Epithelial cell of esophagus (primary cell): ENCODE measurements at places on chromosomes 2 and 18.
A peak's percentile ranks its signal among the peaks of the same experiment; 100 is the strongest.

DNA sequence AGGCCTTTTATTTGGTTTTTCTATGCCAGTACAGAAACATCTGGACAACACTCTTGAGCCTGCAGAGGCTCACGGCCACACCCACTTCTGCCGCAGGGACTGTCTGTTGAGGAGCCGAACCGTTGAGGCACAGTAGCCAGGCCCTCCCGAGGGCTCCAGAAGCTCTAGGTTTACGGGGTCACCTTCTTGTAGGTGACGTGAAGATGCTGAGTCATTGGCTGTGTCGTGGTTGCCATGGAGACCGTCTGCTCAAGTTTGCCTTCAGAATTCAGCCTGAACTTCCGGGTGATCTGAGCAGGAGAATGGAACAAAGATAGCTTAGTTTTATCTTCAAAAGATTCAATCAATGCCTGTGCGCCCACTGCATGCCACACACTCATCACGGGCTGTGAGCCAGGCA, 25.9 kb downstream of the BOK start:
- DNase-seq, result peak; percentile 39

DNA sequence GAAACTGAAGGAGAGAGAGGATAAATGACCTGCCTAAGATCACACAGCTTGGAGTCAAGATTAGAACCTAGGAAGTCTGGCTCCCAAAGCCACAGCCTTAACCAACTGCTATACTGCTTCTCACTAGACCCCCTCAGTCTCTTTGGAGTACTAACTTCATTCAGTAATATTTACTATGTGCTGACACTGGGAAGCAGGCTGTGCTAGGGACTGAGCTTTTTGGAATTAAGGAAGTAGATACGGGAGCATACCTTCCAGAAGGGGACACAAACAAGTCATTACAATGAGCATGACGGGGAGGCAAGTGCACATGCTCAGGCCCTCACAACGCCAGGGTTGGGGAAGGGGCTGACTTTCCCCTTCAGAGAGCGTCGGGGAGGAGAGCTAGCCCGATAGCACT, 97.7 kb downstream of the INO80D start:
- no peak for DNase-seq

DNA sequence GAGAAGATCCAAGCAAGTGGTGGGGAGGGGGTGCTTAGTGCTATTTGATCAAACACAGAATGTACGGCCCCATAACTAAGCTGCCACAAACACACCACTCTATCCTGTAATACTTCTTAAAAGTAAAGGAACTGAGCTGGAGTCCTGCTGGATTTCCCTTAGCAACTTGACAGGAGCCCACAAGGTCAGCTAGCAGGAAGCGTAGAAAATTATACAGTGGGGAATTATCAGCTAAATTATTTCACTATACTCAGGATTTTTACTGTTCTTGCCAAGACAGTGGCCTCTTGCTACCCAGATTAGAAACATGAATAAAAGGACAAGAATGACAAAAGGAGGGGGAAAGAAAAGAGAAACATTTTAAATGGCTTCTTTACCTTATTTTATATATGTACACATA, 217.1 kb downstream of the ZNF521 start:
- DNase-seq, result no peak

- DNase-seq, result no peak
Observed at GRCh38 chr2:26533661-26534060, 55.7 kb upstream of the OTOF start.

GRCh38 chr18:56973487-56973886, 173.4 kb upstream of the BOD1L2 start:
- DNase-seq, result no peak

- no peak for DNase-seq
Observed at GRCh38 chr18:32891130-32891529, 118.3 kb upstream of the KLHL14 start.

GRCh38 chr2:207847098-207847806, 77.5 kb upstream of the FZD5 start:
- DNase-seq, result no peak

DNA sequence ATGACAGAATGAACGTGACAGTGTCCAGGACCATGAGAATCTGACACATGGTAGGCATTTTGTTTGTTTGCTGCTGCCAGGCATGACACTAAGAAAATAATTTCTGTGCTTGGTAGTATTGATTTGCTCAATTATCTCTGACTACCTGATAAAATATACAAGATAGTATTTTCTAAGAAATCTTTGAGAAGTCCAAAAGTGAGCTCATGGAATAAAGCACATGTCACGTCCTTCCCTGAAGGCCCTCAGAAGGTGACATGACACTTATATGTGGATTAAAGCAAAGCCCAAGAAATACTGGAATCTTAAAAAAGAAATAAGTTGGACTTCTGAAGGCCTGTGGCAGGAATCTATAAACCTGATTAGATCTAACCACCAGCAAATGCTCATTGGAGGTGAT, 3.8 kb upstream of the TTN start:
- no peak for DNase-seq

GRCh38 chr2:3986530-3987258, 283.3 kb downstream of the DCDC2C start:
- DNase-seq, result no peak

GRCh38 chr18:69349912-69350597, 50.6 kb upstream of the DOK6 start:
- peak; percentile 2 for DNase-seq

GRCh38 chr18:14970027-14970426, 222.1 kb downstream of the ANKRD30B start:
- DNase-seq, result no peak

- DNase-seq, result peak; percentile 35
Observed at GRCh38 chr2:71466301-71467179, 13.2 kb downstream of the DYSF start.

DNA sequence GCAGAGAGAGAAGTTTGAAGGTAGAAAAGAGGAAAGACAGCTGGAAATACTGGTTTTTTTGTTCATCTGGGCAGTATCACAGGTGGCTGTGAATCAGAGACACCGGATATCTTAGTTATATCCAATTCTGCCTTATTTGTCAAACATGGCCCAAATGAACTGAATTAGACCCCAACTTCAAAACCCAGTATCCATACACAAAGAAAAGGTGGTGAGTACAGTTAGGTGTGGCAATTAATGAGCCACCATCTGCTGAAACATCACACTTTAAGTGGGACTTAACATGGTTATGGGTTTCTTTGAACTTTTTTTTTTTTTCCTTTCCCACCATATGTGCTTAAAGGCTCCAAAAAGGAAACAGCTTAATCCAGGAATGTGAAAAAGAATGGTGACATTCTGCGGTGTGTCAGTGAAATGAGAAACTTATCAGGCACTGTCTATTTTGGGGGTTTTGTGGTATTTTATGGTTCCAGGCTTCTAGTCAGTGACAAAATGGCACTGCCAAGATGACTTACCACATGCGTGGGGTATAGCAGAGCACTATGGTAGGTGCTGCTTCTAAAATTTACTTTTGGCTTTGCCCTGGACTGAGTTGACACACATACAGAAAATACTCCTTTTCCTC, 5.0 kb upstream of the TMEM178A start:
- DNase-seq, result peak; percentile 49

- peak; percentile 55 for DNase-seq
Observed at GRCh38 chr2:27085673-27086089, 891 bp upstream of the KHK start.

DNA sequence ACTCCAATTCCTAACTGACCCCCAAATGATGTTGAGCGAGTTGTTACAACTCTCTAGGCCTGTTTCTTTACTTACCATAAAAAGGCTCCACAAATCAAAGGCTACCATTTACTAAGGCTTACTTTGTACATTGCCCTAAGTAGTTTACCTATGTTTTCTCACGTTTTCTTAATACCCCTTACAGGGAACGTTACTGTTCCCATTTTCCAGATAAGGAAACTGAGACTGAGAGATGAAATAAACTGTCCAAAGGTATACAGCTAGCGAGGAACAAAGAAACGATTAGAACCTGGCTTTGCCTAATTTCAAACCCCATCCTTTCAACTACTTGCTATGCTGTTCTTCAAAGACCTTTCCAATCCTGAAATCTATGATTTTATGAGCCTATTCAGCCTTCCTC, 74.8 kb upstream of the SPTBN1 start:
- no peak for DNase-seq

GRCh38 chr2:230868161-230868946, 3.6 kb downstream of the ITM2C start:
- DNase-seq, result no peak

GRCh38 chr18:46373131-46373530, 268.9 kb downstream of the HAUS1 start:
- no peak for DNase-seq

DNA sequence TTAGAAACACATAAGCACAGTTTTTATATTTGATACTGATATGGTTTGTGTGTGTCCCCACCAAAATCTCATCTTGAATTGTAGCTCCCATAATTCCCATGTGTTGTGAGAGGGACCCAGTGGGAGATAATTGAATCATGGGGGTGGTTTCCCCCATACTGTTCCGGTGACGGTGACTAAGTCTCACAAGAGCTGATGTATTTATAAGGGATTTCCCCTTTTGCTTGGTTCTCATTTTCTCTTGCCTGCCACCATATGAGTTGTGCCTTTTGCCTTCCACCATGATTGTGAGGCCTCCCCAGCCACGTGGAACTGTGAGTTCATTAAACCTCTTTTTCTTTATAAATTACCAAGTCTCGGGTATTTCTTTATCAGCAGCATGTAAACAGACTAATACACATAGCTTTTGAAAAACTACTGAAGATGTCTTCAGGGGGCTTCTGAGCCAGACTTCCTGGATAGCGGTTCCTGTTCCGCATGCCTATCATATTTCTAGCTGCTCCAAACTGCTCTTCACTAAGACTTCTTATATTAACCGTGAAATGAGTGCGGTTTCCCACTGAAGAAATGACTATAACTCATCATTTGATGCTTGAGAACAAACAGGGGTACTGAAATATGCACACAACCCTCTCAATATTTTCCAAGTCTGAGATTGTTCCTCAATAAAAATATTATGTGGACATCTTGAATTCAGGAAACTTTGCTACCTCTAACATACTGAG, 75.8 kb downstream of the SPHKAP start:
- no peak for DNase-seq

- no peak for DNase-seq
Observed at GRCh38 chr2:176664478-176664877, 395.2 kb downstream of the MTX2 start.

GRCh38 chr2:211458974-211459373, 902.6 kb downstream of the CPS1 start:
- DNase-seq, result no peak

GRCh38 chr2:64656379-64656778, 2.7 kb upstream of the SERTAD2 start:
- no peak for DNase-seq

- DNase-seq, result no peak
Observed at GRCh38 chr2:46435353-46435752, 44.0 kb upstream of the TMEM247 start.

- peak; percentile 96 for DNase-seq
Observed at GRCh38 chr2:105455488-105456003, 56.7 kb upstream of the FHL2 start.

DNA sequence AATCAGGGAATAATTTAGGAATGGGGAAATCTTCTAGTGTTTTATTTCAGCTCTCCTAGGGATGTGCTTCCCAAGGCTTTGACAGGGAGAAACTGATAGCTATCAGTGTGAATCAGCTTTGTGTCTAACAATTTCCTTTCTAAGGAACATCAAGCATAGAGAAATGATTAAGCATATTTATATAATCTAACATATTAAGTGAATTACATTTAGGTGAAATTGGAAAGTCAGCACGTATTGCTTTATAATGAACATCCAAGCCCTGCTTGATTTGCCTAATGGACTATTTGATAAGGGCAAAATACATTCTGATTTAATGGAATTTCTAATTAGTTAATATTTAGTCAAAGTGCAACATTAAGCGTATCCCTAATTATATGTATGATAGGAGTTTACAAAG, 19.5 kb upstream of the TSPYL6 start:
- no peak for DNase-seq

DNA sequence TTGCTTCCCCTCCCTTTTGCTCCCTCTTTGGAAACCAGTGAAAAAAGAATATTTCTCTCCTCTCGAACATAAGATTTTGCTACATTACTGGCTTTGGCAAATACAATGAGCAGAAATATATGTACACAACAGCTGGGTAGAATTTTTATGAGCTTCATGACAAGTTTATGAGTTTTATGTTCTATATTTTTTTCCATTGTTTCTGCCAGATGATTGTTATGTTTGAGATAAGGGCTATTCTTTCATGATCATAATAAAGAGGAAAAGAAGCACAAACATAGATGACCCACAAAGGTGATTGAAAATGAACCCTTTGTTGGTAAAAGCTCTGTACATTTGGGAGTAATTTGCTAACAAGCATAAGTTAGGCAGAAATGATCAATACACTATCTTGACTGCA, 14.8 kb upstream of the TFPI start:
- no peak for DNase-seq

GRCh38 chr18:6236258-6236657, 178.5 kb downstream of the L3MBTL4 start:
- no peak for DNase-seq

DNA sequence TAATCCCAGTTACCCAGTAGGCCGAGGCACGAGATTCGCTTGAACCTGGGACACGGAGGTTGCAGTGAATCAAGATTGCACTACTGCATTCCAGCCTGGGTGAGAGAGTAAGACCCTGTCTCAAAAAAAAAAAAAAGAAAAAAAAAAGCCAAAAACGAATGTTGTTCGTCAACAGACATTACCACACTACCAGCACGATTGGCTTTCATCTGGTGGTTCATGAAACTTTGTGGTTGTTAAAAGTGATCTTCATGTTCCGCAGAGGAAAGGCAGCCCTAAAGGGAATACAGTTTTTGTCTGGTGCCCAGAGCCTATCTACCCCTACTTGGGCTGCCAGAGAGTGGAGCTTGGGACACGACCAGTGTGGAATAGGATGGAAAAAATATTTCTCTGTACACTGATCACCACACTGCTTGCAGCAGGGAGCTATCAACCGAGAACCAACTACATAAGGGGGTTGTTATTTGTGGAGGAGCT, 13.6 kb upstream of the CXCR4 start:
- no peak for DNase-seq

DNA sequence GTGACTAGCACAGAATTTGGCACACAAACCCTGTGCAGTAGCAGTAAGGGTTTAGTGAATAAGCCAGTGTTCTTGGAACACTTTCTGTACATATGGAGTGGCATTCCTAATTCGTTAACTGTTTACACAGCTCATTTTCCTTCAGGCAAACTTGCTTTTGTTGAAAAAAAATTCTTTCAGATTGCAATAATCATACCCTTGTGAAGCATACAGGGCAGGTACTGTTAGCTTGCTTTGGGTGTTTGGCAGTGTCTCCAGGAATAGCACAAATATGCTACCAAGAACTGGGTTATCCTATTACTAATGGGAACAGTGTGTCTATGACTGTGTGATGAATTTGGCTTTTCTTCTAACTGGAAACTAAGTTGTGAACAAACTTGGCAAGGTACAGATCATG, 33.4 kb downstream of the UGP2 start:
- peak; percentile 71 for DNase-seq

DNA sequence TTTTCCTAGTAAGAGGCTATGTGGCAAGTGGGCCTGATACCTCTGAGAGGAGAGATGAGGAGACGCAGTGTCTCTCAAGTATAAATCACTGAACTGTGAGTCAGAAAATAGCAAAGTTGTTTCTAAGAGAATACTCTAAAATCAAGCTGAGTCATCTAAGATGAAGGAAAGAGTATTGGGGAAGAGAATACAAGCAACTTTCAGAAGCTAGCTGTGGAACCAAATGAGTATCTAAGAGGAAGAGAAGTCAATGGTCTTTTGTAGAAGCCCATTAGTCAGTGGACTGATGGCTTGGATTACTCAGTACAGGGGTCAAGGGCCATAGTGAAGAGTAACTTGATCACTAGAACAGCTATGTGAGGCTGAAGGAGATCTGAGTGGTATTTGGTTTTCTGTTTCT, 2.7 kb upstream of the DCC start:
- peak; percentile 41 for DNase-seq

- no peak for DNase-seq
Observed at GRCh38 chr2:239819091-239819973, 205.8 kb downstream of the NDUFA10 start.
